Colonic mucosa (tissue), 4 donors: ENCODE measurements at places on chromosomes 1 and 21.

DNA sequence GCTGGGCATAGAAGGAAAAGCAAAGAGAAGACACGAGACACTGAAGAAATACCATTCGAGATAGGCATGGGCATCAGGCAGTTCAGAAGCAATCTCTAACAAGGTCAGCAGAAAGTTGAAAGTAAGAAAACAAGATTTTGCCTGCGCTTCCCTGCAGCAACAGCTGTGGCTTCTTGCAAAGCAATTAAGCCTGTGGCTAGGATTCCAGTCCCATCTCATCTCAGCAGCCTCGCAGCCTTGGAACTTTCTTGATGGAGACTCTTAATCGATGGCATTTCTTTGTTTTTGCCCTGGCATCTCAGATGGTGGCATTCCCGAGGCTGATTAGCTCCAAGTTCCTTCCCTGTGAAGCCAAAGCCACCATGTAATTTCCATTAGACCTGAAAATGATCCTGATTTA lies 64.6 kb upstream of the SPAG17 start:
- H3K4me1 ChIP-seq = no peaks in the 10 kb centered on the region
- H3K27me3 ChIP-seq = no peaks in the 10 kb centered on the region
- no peaks in the 10 kb centered on the region for H3K36me3 ChIP-seq
- no peak overlapping the region for H3K4me3 ChIP-seq
- DNase-seq = no peak

- no peaks in the 10 kb centered on the region for H3K36me3 ChIP-seq
- no peak for DNase-seq
- no peak overlapping the region for H3K4me3 ChIP-seq
Measured at GRCh38 chr1:204987689-204988088, 55.3 kb upstream of the CNTN2 start.

- H3K27ac ChIP-seq = no peak overlapping the region
- no peak overlapping the region for H3K4me3 ChIP-seq
- H3K4me1 ChIP-seq = no peaks in the 10 kb centered on the region
- H3K27me3 ChIP-seq = no peaks in the 10 kb centered on the region
- DNase-seq = no peak
- H3K36me3 ChIP-seq = no peaks in the 10 kb centered on the region
Measured at GRCh38 chr1:220421508-220421907, 106.4 kb upstream of the MARK1 start.

DNA sequence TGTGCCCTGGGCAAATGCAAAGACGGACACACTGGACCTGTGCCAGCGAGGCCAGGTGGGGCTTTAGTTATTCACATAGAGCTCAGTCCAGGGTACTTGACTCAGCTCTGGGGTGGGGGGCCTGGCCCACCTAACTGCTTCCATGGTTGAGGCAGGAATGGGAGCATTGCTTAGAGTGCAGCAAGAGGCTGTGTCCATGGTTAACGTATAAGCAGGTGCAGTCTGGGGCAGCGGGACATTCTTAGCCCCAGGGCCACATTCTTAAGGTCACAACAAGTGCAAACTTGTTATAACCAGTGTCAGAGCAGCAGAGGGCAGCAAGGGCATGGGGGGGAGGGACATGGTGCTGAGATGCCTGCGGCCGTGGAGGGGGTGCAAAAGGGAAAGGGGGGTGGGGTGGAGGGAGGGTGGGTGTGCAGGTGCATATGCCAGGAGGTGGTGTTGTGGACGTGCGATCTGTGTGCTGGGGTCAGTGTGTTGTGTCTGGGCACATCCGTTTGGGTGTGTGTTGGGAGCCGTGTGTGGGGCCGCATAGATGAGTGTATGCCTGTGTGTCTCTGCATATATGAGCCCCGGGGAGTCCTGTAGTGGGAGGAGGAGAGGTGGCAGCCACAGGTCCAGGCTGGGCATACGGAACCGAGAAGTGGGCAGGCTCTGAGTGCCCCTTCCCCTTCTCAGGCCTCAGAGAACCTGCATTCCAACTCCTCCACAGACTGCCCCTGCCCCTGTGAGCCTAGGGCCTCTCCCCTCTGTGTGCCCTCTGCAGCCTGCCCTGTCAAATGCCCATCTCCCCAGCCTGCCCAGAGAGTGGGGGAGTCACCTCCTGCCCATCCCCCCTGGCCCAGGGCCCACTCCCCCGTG lies 8.4 kb downstream of the KCNJ10 start:
- no peaks in the 10 kb centered on the region for H3K4me1 ChIP-seq
- no peaks in the 10 kb centered on the region for H3K36me3 ChIP-seq
- no peak for DNase-seq
- H3K4me3 ChIP-seq = no peak overlapping the region
- H3K27ac ChIP-seq = no peak overlapping the region

DNA sequence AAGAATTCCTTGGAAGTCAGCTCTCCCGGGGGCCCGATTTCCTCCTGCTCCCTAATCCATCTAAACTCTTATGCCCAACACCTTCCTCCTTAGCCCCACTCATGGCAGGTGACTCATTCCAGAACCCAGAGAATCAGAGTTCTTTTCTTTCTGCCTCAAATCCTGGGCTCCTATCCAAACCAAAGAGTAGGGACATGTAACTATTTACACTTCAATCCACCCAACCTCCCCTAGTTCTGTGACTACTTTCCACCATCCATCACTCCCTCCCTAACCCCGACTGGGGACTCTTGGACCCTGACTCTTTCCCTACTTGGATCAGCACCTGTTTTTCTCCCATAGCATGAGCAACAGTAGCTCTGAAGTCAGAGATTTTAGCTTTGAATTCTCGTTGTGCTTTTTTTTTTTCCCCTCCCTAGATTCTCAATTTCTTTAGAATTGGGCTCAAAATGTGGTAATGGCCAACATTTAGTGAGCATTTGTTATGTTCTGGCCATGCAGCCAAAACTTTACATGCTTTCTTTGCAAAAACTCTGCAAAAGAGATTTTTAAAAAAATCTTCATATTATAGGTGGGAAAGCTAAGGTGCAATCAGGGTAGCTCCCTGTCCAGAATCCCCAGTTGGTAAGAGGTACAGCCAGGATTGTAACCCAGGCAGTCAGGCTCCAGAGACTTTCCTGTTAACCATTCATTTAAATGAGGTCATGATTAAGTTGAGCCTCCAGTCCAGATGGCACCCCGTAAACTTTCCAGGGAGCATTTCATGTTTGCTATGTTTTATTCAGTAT lies 7.5 kb upstream of the CYP4A11 start:
- no peak overlapping the region for H3K27ac ChIP-seq
- no peaks in the 10 kb centered on the region for H3K27me3 ChIP-seq
- no peaks in the 10 kb centered on the region for H3K4me1 ChIP-seq
- no peak overlapping the region for H3K4me3 ChIP-seq

DNA sequence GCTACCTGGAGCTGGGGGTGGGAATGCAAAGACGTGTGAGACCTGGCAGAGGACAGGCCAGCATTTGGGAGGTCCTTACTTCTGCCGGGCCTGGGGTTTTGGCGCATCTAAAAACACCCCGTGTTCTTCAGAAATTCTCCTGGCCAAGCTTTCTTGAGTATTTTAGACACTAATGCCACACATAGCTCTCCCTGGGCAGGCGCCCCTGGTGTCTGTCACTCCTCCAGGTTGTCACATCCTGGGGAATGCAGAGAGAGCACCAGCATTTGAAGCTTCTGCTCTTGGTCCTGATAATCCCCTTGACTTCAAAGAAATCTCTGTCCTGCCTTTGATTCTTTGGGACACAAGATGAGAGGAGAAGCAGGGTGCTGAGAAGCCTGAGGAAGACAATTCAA lies 6.0 kb downstream of the CAPN9 start:
- H3K4me1 ChIP-seq = peaks cover 8% of the 10 kb centered on the region
- peak overlapping the region; percentile 78 for H3K27ac ChIP-seq
- H3K4me3 ChIP-seq = no peak overlapping the region
- no peaks in the 10 kb centered on the region for H3K27me3 ChIP-seq
- DNase-seq = no peak

DNA sequence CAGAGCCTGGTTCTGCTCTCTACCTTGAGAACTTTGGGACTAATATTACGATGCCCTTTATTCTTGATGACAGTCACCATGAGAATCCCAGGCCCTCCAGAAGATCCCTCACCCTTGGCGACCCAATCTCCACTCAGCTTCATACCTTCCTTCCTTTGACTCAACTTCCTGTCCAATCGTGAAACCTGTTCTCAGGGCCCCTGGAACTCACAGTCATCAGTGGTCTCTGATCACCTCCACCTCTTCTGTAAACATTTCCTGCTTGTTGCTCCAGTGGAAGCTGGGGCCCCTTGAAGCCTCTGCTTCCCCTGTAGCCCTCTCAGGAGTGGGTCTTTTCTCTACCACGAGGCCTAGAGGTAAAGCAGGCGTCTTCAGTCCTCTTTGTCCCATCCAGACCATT lies 79.1 kb downstream of the MRPS6 start:
- no peaks in the 10 kb centered on the region for H3K36me3 ChIP-seq
- H3K4me3 ChIP-seq = no peak overlapping the region
- DNase-seq = no peak

DNA sequence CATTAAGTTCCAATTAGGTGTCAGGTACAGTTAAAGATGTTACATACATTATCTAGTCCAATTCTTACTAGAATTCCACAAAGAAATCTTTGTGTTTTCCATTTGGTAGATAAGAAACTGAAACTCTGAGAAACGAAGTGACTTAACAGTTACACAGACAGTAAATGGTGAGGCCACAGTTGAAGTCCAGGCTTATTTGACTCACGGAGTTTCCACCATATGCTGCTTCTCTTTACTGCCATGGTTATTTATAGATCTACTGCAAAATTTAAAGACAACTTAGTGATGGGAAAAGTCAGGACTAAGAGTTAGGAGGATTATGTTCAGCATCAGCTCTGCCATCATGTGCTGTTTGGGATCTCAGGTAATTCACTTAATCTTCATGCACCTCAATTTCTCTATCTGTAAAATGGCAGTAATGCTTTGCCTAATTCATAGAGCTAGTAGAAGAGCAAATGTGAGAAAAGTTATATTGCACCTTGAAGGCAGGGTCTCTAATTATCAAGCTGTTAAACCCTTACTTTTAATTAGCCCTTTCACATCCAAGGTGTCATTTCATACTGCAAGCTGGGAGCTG lies 26.2 kb upstream of the SAMSN1 start:
- no peak overlapping the region for H3K27ac ChIP-seq
- H3K4me1 ChIP-seq = no peaks in the 10 kb centered on the region

GRCh38 chr1:247407180-247407616 lies 8.8 kb upstream of the NLRP3 start:
- no peaks in the 10 kb centered on the region for H3K27me3 ChIP-seq
- no peaks in the 10 kb centered on the region for H3K36me3 ChIP-seq
- DNase-seq = no peak
- no peak overlapping the region for H3K27ac ChIP-seq

DNA sequence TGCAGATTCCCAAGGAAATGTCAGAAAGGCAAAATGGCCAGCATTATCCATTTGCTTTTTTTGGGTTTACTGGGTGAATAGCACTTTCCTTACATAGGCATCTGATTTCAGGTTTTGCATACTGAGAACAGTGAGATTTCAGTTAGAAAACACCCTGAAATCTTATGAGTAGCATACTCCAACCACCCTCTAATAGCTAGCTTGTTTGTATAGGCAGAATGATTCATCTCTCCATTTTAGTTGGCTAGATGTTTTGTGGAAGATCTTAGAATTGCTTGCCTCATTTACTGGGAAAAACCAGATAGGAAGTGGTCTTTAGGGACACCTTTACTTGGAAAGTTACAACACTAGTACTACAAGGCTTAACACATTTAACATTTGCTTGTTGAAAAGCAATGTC lies 10.4 kb downstream of the KYAT3 start:
- no peak overlapping the region for H3K27ac ChIP-seq
- H3K4me3 ChIP-seq = no peak overlapping the region
- H3K4me1 ChIP-seq = no peaks in the 10 kb centered on the region
- no peaks in the 10 kb centered on the region for H3K36me3 ChIP-seq

- H3K4me3 ChIP-seq = no peak overlapping the region
- DNase-seq = no peak
- H3K27ac ChIP-seq = no peak overlapping the region
- H3K27me3 ChIP-seq = no peaks in the 10 kb centered on the region
- H3K36me3 ChIP-seq = no peaks in the 10 kb centered on the region
Measured at GRCh38 chr1:202163281-202164270, 3.2 kb upstream of the PTPN7 start.

GRCh38 chr1:159960721-159961381 lies 6.8 kb upstream of the SLAMF9 start:
- no peaks in the 10 kb centered on the region for H3K36me3 ChIP-seq
- H3K27me3 ChIP-seq = no peaks in the 10 kb centered on the region

- H3K36me3 ChIP-seq = no peaks in the 10 kb centered on the region
- H3K27ac ChIP-seq = peak overlapping the region; percentile 44
- peaks cover 12% of the 10 kb centered on the region for H3K4me1 ChIP-seq
Measured at GRCh38 chr21:38993561-38993960, 187.8 kb downstream of the ETS2 start.

GRCh38 chr1:221187174-221187573 lies 307.9 kb downstream of the HLX start:
- H3K27me3 ChIP-seq = no peaks in the 10 kb centered on the region
- no peak overlapping the region for H3K4me3 ChIP-seq
- H3K27ac ChIP-seq = no peak overlapping the region
- H3K4me1 ChIP-seq = no peaks in the 10 kb centered on the region

DNA sequence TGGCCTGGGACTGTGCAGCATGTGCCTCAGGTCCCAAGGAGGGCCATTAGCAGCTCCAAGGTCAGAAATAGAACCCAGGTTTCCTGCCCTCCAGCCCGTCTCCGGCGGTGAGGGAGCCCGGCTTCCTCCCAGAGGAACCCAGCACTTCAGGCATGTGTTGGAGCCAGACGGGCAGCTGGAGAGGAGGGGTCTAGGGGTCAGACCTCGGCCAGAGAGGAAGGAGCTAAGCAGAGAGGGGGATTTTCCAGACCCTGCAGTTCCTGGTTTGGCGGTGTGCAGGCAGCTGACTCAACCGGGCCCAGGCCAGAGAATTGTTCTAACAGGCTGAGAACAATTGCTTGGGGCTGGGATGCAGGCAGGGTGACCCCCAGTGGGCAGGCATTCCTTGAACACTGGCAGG lies 37.1 kb downstream of the HSPG2 start:
- no peak for DNase-seq
- H3K36me3 ChIP-seq = no peaks in the 10 kb centered on the region
- H3K27ac ChIP-seq = peak overlapping the region; percentile 38
- peaks cover 42% of the 10 kb centered on the region for H3K4me1 ChIP-seq
- H3K27me3 ChIP-seq = no peaks in the 10 kb centered on the region

GRCh38 chr1:21267191-21268077 lies 22.8 kb downstream of the ECE1 start:
- peaks cover 4% of the 10 kb centered on the region for H3K4me1 ChIP-seq
- no peaks in the 10 kb centered on the region for H3K27me3 ChIP-seq
- DNase-seq = no peak
- H3K27ac ChIP-seq = no peak overlapping the region
